ENCODE measurements at places on chromosomes 7 and 10.

DNA sequence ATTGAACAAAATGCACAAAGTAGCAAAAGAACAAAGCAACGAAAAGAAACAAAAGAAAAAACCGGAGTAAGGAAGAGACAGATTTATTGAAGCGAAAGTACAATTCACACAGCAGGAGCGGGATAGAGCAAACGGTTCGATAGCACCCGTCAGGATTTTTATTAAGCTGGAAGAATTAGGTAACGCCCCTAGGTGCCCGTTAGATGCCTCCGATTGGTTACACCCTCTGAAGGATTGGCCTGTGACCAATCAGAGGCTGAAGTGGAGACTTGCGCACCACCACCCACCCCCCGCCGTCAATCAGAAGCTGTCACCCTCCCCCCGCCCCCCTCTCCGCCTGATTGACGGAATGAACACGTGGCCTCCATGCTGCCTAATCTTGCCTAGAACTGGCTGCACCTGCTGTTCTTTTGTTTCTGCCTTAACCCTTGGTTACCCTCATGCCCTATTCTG is 16.8 kb downstream of the OCM2 start:
- peak; percentile 2 for DNase-seq

- no peak for DNase-seq
Measured at GRCh38 chr7:1800902-1801301, 130.8 kb downstream of the ELFN1 start.

GRCh38 chr10:110744782-110745181 is 100.6 kb downstream of the RBM20 start:
- no peak for DNase-seq

DNA sequence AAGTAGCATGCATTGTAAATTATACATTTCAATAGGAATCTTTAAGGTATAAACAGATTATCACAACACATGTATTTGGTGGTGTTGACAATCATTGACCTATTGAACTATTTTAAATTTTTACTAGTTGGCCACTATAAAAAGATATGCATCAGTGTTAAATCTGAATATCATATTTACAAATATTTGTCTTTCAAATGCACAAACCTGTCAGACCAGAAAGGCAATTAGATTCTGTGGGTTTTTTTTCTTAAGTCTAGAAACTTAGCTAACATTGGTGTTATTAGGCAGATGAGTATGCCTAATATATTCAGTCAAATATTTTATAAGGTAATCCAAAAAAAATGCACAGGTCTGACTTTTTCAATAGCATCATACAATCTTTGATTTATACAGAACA is 241.4 kb upstream of the DGKB start:
- DNase-seq, result no peak

- DNase-seq, result no peak
Measured at GRCh38 chr10:118680197-118680596, 74.6 kb downstream of the CACUL1 start.

DNA sequence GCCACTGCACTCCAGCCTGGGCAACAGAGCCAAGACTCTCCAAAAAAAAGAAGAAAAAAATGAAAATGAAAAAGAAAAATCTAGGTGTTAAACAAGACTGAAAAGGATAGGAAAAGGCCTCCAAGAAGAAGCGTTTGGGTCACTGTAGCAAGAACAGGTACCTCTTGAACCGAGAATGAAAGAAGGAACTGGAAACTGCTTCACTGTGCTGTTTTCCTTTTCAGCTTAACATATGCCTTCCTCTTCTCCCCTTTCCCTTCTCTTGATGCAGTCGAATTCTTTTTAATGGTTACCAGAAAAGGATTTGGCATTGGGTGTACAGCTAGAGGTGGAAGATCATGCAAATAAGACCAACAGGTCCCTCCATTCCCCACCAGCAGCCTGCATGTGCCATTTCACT is 28.1 kb downstream of the LRRC4 start:
- DNase-seq, result no peak

- no peak for DNase-seq
Measured at GRCh38 chr10:87092376-87092860, 2.2 kb downstream of the GLUD1 start.

GRCh38 chr7:103811997-103812396 is 177.5 kb downstream of the RELN start:
- DNase-seq, result no peak

- DNase-seq, result no peak
Measured at GRCh38 chr10:3551761-3552160, 233.2 kb downstream of the KLF6 start.

GRCh38 chr10:65628493-65629139 is 1297.2 kb upstream of the LRRTM3 start:
- DNase-seq, result no peak

GRCh38 chr7:157158400-157158799 is 19.7 kb downstream of the UBE3C start:
- DNase-seq, result no peak

DNA sequence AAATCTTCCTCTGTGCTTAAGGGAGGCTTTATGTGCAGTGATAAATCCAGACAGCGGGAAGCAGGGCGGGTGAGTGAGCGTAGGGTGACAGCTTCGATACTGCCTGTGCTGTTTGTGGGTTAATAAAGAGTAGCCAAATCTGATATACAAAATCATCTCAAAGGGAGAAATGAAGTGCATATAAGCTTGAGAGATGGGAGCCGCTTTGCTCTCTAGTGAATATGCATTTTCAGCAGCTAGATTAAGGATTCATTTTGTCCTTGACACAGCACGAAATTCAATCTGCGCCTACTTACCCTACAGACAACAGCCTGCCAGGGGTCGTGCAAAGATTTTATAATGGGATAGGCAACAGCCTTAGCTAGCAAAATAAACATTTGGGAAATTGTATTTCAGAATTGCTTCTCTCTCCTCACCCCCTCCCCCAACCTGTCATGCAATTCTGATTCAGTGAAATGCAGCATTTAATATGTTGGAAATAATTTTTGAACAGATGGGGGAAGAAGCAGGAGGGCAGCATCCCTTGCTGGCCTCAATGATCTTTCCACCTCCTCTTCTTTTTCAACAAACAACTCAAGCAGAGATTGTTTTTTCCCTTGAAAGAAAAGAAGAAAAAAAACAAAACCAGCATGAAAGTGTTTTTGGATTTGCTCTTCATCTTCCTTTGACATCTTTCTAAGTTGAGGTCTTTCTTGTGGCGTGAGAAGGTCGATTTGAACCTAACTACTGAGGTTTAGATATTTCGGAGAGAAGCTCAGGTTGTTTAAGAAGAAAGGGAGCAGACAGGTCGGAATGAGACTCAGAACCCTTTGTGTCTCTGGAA is 117.9 kb downstream of the AOAH start:
- peak; percentile 77 for DNase-seq

GRCh38 chr7:43476896-43477295 is 106.0 kb upstream of the STK17A start:
- DNase-seq, result no peak

GRCh38 chr7:95534796-95535195 is 49.1 kb downstream of the ASB4 start:
- no peak for DNase-seq

GRCh38 chr7:84847790-84848189 is 339.1 kb downstream of the SEMA3D start:
- no peak for DNase-seq

- DNase-seq, result no peak
Measured at GRCh38 chr7:134660961-134661376, 14.3 kb downstream of the BPGM start.

DNA sequence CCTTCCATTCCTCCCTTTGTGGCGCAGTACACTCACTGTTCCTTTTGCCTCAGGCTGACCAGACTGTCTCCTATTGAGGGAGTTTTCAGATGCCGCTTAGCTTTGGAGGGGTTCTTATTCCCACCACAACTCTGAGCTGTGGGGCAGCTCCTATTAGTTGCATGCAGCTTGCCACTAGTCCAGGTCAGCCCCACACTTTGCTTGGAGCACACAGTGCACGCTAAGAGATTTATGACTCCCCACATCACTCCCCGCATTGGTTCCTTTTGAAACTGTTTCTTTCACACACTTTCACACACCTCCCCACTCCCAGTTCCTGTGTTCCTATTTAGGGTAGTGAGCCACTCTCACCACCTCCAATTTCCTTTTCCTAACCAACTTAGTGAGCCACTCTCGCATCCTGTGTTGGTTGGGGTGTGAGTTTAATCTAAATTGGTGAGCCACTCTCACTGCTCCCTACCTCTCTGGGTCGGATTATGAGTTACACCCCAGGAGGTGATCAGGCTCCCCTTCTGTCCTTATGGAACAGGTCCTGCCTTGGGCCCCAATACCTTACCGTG is 10.4 kb upstream of the ZNF485 start:
- DNase-seq, result no peak

DNA sequence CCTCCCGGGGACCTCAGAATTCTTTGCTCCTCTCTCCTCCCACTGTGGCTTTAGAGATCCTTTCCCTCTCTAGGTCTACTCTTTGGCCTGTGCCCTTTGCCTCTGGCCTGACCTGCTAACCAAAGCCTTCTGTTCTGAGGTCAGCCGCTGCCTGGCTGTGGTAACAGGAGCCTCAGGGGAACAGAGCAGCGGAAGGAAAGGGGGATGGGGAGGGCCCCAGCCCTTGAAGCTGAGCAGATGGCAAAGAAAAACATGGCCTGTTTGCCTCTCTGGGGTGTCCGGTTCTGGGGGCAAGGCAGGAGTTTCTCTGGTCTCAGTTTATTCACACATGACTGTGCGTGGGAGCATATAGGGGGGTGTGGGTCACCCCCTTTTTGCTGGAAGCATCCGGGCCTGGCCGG is 28.2 kb downstream of the COL26A1 start:
- DNase-seq, result no peak

DNA sequence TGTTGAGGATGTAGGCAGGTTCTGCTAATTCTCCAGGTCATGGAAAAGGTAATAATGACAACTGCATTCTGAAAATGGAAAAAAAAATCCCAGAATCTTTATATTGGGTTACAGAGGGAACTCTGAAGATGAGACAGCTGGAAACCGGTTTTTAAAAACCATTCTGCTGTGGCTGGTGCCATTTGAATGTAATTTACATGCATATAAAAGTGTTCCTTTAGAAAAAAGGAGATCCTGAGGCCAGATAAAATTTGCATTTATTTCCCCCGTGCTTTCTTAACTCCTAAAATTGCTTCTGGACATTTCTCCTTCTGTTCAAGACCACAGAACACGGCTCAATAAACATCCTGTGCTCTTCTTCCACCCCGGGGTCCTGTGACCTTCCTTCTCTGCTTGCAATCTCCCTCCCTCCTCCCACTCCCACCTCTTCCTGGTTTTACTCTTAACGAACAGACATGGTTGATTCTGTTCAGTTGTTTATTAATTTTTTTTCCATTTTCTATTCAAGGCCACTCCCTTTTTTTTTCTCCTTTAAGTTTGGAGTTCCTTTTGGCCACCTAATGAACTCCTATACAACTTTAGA is 41.6 kb downstream of the SH2D4B start:
- DNase-seq, result no peak

GRCh38 chr7:22627136-22627535 is 99.9 kb upstream of the IL6 start:
- no peak for DNase-seq

GRCh38 chr7:148095066-148095465 is 495.5 kb upstream of the C7orf33 start:
- DNase-seq, result peak; percentile 37

GRCh38 chr10:12841826-12842225 is 159.7 kb downstream of the CCDC3 start:
- DNase-seq, result no peak

- no peak for DNase-seq
Measured at GRCh38 chr10:49527061-49527460, 11.9 kb downstream of the ERCC6 start.

DNA sequence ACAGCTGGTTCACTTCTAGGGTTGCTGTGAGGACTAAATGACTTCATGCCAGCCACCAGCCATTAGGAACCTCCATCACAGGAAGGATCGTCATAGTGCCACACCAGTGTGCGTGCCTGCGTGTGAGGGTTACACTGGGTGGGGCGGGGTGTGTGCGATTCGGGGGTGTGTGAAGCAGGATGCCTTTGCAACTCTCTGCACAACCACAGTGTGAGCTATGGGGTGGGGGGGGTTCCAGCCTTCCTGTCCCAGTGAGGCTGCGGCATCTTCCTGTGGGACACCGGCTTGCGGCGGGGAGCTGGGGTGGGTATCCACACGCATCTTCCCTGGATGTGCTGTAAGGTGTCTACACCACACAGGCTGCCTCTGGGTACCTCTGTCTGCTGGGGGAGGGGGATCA is 6.9 kb upstream of the ELFN1 start:
- no peak for DNase-seq

DNA sequence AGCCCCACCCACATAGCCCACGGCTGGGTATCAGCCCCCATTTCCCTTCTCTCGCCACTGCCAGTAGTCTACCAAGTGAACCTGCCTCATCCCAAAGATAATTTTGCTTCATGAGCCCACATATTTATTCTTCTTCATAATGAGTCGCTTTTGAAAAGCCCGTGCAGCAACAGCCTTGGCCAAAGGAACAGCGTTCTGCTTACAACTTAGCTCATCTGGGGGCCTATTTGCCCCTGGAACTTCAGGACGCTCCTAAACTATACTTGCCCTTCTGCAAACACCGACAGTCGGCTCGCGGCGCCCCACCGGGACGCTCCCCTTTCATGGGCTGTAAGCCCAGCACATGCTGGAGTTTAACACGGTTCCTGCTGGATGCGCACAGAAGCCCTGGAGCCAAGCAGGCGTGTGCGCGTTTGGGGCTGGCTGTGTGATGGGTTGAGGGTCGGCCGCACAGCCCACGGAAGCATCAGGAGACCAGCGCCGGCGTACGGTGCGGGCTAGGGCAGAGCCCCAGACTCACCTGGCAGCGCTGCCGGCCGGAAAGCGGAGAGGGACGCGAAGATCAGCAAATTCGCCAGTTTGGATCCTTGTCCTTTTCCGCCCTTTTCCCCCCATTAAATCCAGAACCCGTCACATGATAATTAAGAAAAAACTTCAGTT is 370 bp downstream of the TMEM60 start:
- no peak for DNase-seq

GRCh38 chr10:121007264-121007663 is 156.1 kb downstream of the WDR11 start:
- no peak for DNase-seq

DNA sequence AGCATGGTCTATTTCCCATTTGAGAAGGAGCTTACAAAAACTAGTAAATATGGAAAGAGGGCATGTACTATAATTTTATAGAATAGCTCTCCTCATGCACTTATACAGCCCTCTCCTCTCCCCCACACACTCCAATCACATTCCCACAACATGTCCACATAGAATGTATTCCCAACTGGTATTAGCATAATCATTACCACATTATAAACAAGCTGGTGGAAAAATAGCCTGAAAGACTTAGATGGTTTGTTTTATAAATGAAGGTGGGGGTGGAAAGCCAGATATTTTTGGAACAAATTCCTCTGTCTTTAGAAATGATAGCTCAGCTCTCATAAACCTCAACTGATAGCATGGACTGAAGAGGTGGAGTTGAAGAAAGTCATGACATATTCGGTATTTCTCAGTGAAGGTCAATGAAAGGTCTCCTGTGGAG is 410.1 kb downstream of the SUGCT start:
- no peak for DNase-seq

All from cerebellum (tissue), 4 donors.